ENCODE measurements at places on chromosomes 4 and X. TPM values are rescaled to one million over a fixed set of nuclear protein-coding genes. Genes with fewer than 3 reads are reported as not detected.

DNA sequence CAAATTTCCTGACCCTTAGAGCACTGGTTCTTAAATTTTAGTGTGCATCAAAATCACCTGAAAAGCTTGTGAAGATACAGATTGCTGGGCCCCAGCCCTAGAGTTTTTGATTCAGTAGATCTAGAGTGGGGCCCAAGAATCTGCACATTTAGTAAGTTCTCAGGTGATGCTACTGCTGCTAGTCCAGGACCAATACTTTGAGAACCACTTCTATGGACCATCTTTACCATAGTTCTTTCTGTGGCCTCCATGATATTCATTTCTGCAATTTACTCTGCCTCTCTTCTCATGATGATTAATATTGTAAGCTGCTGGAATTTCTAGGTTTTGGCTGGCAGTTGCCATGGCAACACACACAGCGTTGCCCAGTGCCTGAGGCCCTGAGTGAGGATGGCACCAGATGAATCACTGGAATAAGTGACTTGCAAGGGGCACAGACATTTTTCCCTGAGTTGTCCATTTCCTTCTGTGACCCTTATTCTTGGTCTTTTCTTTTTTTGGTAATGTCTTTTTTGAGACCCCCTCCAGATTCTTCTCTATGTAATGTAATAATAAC is 83.6 kb downstream of the PPP1R2C start:
- H3K4me1 ChIP-seq: no peaks in the 10 kb centered on the region
- H3K27ac ChIP-seq: no peak overlapping the region
- H3K27me3 ChIP-seq: no peaks in the 10 kb centered on the region

GRCh38 chrX:139078761-139079280 is 367.3 kb upstream of the FGF13 start:
- no peak for DNase-seq
- no peaks in the 10 kb centered on the region for H3K27me3 ChIP-seq
- no peak overlapping the region for H3K27ac ChIP-seq
- H3K4me3 ChIP-seq: no peak overlapping the region

GRCh38 chrX:16559206-16559619 is 90.7 kb upstream of the S100G start:
- no peaks in the 10 kb centered on the region for H3K36me3 ChIP-seq
- no peaks in the 10 kb centered on the region for H3K27me3 ChIP-seq
- H3K4me3 ChIP-seq: no peak overlapping the region
- H3K27ac ChIP-seq: no peak overlapping the region

- no peaks in the 10 kb centered on the region for H3K27me3 ChIP-seq
- no peak overlapping the region for H3K27ac ChIP-seq
- H3K4me3 ChIP-seq: no peak overlapping the region
- DNase-seq: no peak
Measured at GRCh38 chrX:22164770-22165388, 107.8 kb upstream of the CBLL2 start.

GRCh38 chrX:105533951-105534350 is 288.4 kb upstream of the NRK start:
- H3K4me3 ChIP-seq: no peak overlapping the region
- no peaks in the 10 kb centered on the region for H3K36me3 ChIP-seq
- H3K4me1 ChIP-seq: no peaks in the 10 kb centered on the region
- H3K27ac ChIP-seq: no peak overlapping the region
- no peaks in the 10 kb centered on the region for H3K27me3 ChIP-seq

DNA sequence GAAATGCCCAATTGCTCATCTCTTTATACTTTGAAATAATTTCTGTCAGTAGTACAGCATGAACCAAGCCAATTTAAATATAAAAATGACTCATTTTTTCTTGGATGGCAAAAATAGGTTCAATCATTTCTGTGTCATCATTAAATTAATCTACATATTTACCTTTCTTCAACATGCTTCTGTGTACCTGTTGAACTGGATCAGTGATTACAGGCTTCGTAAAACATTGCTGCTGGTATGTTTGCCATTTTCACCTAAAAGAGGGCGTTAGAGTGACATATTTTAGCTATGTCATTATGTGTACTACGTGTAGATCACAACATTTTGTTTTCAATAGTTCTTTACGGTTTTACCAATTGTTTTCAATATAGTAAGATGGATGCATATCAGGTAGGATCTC is 340.5 kb upstream of the MAOA start:
- H3K36me3 ChIP-seq: no peaks in the 10 kb centered on the region
- H3K4me3 ChIP-seq: no peak overlapping the region
- no peaks in the 10 kb centered on the region for H3K4me1 ChIP-seq
- DNase-seq: no peak

DNA sequence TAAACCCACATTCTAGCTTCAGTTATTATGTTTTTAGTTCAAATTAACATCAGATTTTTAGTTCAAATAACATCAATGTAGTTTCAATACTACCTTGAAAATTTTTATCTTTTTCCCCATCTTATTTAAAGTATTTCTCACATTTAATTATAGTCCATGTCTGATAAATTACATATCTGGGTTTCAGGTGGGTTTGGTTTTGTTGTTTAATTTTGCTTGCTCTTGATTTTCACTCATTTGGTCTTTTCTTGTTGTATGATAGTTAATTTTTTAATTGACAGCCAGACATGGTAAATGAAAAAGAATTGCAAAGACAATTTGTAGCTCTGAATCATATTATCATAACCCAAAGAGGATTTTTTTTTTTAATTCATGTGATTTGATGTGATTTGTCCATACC is 41.9 kb downstream of the GYG2 start:
- no peaks in the 10 kb centered on the region for H3K36me3 ChIP-seq
- no peak overlapping the region for H3K27ac ChIP-seq
- no peaks in the 10 kb centered on the region for H3K4me1 ChIP-seq
- no peaks in the 10 kb centered on the region for H3K27me3 ChIP-seq
- H3K4me3 ChIP-seq: no peak overlapping the region

DNA sequence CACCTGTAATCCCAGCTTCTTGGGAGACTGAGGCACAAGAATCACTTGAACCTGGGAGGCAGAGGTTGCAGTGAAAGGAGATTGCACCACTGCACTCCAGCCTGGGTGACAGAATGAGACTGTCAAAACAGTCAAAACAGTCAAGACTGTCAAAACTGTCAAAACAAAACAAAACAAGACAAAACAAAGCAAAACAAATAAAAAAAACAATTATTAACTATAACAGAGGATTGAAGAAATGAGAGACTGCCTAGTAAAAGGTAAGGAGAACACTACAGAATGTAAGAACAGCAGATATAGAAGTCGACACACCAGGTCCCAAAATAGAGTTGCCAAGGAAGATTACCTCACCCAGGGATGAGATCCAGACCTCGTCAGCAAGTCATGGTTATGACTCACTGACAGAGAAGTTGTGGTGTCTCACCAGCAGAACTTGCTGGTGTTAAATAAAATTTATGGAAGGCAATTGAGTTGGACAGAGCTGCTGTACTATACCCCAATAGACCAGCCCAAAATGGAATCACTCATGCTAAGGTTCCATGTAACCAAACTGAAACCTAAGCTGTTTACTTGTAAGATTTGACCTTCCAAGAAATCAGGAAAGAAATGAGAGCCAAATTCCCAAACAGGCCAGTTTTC is 32.1 kb upstream of the GK start:
- no peaks in the 10 kb centered on the region for H3K36me3 ChIP-seq
- no peaks in the 10 kb centered on the region for H3K4me1 ChIP-seq
- no peak overlapping the region for H3K4me3 ChIP-seq
- H3K27ac ChIP-seq: no peak overlapping the region
- no peaks in the 10 kb centered on the region for H3K27me3 ChIP-seq

DNA sequence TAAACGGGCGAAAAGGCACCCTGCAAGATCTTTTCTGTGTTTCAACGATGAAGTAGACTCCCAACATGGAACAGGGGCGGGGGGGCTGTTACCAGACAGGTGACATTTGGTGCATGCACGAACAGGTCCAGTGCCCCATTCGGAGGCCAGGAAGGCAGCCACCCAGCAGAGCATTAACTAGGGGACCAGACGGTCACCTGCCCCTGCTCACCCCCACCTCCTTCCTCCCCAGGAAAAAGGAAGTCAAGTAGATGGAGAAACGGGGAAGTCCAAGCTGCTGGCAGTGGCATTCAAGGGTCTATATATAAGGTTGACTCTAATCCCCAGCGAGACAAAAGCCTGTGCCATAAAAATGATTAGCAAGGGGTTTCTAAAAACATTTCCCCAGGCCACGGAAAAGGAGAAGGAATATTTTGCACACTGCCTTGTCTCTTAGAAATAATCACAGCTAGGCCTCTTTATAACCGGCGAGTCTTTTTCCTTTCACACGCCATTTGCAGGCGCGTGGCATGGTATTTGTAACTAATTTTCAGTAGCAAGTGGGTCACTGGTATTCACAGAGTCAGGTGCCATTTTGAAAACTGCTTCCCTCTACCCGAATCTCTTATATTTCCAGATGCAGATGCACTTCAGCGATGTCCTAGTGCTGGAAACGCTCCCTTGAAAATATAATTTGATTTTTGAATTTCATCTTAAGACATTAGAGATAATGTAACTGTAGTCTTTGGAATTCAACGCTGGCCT is 1.2 kb upstream of the TMSB4X start:
- H3K36me3 ChIP-seq: no peaks in the 10 kb centered on the region
- H3K4me1 ChIP-seq: peaks cover 3% of the 10 kb centered on the region
- peak overlapping the region; percentile 50 for H3K4me3 ChIP-seq
- no peak for DNase-seq

- no peak for DNase-seq
- H3K36me3 ChIP-seq: no peaks in the 10 kb centered on the region
- H3K27ac ChIP-seq: no peak overlapping the region
- no peaks in the 10 kb centered on the region for H3K4me1 ChIP-seq
- no peaks in the 10 kb centered on the region for H3K27me3 ChIP-seq
- no peak overlapping the region for H3K4me3 ChIP-seq
Measured at GRCh38 chr4:26181616-26182015, 139.2 kb upstream of the RBPJ start.

- no peaks in the 10 kb centered on the region for H3K4me1 ChIP-seq
- H3K4me3 ChIP-seq: peak within 1 kb of the TSS; percentile 79
- H3K27me3 ChIP-seq: no peaks in the 10 kb centered on the region
- H3K36me3 ChIP-seq: no peaks in the 10 kb centered on the region
- H3K27ac ChIP-seq: peak within 1 kb of the TSS; percentile 83
- peak; percentile 96 for DNase-seq
Measured at GRCh38 chrX:48508400-48509244, at the start of gene PORCN. PORCN (plus strand) TSS chrX:48508992; CDS start chrX:48509821, 829 bp downstream.

- H3K4me3 ChIP-seq: no peak overlapping the region
- no peaks in the 10 kb centered on the region for H3K27me3 ChIP-seq
- no peak for DNase-seq
- no peaks in the 10 kb centered on the region for H3K36me3 ChIP-seq
- no peaks in the 10 kb centered on the region for H3K4me1 ChIP-seq
- H3K27ac ChIP-seq: no peak overlapping the region
Measured at GRCh38 chrX:129115104-129115503, 408.2 kb downstream of the SMARCA1 start.

DNA sequence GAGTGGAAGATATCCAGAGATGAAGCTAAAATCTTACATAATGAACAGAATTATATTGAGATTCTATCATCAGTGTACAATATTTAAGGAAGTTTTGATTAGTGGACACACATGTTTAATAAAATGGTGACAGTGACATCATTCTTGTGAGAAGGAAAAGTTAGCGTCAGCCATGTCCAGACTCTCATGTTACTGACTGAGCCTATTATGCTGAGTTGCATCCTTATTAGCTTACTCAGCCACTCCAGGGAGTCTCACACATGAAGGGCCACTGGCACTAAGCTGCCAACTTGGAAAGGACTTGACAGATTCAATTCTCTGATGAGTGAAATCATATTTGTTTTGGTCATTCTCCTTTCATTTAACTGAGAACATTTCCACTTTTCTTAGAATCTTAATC is 170.6 kb downstream of the BANK1 start:
- H3K4me1 ChIP-seq: no peaks in the 10 kb centered on the region
- H3K27me3 ChIP-seq: no peaks in the 10 kb centered on the region
- DNase-seq: no peak
- no peaks in the 10 kb centered on the region for H3K36me3 ChIP-seq
- no peak overlapping the region for H3K4me3 ChIP-seq

GRCh38 chr4:152709675-152710438 is 30.1 kb upstream of the TMEM154 start:
- H3K4me3 ChIP-seq: no peak overlapping the region
- no peak for DNase-seq
- H3K4me1 ChIP-seq: no peaks in the 10 kb centered on the region

- H3K27ac ChIP-seq: no peak overlapping the region
- H3K4me3 ChIP-seq: no peak overlapping the region
- H3K27me3 ChIP-seq: no peaks in the 10 kb centered on the region
Measured at GRCh38 chr4:152735396-152735859, 44.1 kb downstream of the TIGD4 start.

DNA sequence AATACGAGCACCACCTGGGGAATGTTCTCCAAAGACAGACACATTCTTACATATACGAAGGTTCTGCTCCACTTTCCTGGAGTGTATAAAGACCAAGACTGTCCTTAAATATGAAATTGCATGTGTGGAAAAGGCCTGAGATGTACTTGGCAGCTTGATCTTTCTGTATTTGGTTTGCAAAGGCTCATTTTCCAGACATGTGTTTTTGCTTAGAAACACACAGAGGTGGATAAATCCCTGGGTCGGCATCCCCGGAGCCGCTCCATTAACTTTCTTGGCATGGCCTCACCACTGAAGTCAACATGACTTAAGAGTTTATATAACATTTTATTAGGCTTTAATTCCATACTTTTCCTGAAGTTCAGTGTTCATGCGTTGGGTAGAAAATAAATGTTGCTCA is 239.4 kb downstream of the LDB2 start:
- H3K27me3 ChIP-seq: no peaks in the 10 kb centered on the region
- DNase-seq: no peak
- no peaks in the 10 kb centered on the region for H3K4me1 ChIP-seq
- H3K27ac ChIP-seq: no peak overlapping the region
- H3K36me3 ChIP-seq: no peaks in the 10 kb centered on the region
- H3K4me3 ChIP-seq: no peak overlapping the region

DNA sequence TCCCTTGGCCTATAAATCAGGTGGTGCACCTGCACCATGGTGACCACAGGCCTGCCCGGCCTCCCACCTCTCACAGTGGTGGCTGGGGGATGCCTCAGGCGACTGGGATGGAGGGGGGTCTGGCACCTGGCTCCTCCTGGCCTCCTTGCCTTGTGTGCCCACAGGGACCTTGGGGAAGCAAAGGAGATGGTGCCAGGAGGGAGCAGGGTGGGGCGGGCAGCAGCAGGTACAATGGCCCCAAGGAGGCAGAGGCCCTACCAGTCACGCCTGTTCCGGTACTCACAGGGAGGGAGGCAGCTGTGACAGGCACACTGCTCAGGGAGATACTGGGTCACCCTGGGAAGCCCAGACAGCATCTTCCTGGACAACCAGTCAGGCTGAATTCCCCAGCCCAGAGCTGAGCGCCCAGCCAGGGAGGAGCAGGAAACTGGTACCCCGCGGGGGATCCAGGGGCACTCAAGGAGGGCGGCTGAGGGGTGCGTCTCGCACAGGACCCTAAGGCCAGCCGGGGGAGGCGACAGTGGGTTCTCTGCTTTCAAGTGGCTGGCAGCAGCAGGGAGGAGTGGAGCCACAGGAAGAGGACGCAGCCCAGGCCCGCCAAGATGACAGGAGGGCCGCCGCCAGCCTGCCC is 1.2 kb upstream of the TREX2 start:
- no peaks in the 10 kb centered on the region for H3K4me1 ChIP-seq
- H3K4me3 ChIP-seq: no peak overlapping the region
- H3K27ac ChIP-seq: no peak overlapping the region
- H3K36me3 ChIP-seq: no peaks in the 10 kb centered on the region
- DNase-seq: no peak

Gene STARD8
- total RNA-seq: 14.7 TPM

Gene GABRA4
- total RNA-seq: not detected

Gene ITIH6
- total RNA-seq: not detected

Gene GLOD5
- 2.1 TPM for total RNA-seq

Gene MAGEA11
- not detected for total RNA-seq

Gene DDX53
- total RNA-seq: not detected

Gene RPA4
- total RNA-seq: 0.77 TPM

Gene MTMR8
- total RNA-seq: 4.2 TPM

Gene ABCB7
- total RNA-seq: 26.5 TPM

Gene SCML2
- not detected for total RNA-seq

All from upper lobe of left lung (tissue), 6 donors.